Hepatic stellate cell (primary cell): ENCODE measurements at places on chromosomes 6 and 20.

DNA sequence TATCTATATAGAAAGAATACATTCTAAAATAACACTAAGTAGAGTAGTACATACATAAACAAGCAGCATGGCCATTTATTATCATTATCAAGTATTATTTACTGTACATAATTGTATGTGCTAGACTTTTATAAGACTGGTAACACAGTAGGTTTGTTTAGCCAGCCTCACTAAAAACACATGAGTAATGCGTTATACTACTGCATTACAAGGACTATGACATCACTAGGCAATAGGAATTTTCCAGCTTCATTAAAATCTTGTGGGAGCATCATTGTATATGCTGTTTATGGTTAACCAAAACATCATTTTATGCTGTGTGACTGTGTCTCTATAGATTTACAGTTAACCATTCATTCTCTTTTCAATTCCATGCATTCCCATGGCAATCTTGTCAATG lies 131.7 kb upstream of the HDGFL1 start:
- no peak for DNase-seq

DNA sequence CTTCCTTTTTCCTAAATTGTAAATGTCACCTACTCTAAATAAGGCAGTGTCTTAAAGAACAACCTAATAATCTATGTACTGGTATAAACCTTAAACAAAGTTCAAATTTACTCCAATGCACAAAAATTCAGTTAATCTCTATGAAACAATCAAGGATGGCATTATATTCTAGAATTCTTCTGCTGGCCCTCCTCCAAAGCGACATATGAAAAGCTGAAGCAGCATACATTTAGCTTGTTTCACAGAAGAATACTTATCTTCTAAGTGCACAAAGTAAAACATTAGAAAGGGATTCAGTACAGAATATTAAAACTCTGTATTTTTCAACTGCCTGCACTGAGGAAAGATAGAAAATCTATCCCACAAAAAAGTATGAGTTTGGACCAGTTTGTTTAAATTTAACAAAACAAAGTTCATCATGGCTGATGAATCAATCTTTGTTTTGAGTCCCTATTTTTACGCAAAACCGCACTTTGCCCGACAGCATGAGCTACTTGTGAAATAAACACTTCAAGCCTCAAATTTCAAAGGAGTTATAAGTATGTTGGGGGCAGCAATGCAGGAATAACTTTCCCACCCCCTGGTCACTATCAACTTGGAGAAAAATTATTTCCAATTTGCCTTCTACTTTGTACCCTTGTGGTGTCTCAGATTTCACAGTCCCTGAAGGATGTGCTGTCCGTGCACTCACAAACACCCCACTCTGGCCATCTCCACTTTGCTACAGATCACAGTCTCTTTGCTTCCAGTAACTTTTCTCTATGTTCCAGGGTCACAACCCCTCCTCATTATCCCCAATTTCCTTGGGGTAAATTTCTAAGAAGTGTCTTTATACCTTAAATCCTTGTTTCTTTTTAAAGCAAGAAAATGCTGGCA lies 238.2 kb downstream of the PRKN start:
- DNase-seq: no peak

- DNase-seq: no peak
Observed at GRCh38 chr20:49297605-49298530, 20.0 kb upstream of the ZNFX1 start.

GRCh38 chr20:36434383-36434782 lies 106.9 kb upstream of the MYL9 start:
- DNase-seq: no peak

DNA sequence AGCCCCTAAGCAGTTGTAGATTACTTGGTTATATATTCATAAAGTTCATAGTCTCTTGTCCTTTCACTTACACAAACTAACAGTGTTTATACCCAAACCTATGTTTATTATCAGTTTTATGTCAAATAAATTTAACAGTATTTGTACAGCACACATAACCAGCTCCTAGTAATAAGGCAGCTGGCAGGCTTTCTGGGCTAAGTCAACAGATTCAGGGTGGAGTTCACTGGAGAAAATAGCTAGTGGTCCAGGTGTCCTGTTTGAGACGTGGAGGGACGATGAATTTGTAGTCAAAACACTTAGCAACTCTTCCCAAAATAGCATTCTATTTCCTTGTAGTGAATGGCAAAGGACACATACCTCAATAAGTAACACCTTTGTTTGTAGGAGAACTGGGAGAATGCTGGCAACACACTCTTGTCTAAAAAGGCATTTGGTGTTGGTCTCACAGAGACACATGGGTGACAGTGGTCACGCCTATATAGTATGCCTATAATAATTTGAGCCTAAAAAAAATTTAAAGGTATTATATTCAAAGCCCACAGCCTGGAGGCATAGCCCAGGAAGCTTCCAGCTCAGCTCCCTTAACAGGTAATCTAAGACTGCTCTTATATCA lies 156.4 kb upstream of the CARMIL1 start:
- no peak for DNase-seq

- no peak for DNase-seq
Observed at GRCh38 chr6:140058863-140059262, 684.4 kb upstream of the CITED2 start.

DNA sequence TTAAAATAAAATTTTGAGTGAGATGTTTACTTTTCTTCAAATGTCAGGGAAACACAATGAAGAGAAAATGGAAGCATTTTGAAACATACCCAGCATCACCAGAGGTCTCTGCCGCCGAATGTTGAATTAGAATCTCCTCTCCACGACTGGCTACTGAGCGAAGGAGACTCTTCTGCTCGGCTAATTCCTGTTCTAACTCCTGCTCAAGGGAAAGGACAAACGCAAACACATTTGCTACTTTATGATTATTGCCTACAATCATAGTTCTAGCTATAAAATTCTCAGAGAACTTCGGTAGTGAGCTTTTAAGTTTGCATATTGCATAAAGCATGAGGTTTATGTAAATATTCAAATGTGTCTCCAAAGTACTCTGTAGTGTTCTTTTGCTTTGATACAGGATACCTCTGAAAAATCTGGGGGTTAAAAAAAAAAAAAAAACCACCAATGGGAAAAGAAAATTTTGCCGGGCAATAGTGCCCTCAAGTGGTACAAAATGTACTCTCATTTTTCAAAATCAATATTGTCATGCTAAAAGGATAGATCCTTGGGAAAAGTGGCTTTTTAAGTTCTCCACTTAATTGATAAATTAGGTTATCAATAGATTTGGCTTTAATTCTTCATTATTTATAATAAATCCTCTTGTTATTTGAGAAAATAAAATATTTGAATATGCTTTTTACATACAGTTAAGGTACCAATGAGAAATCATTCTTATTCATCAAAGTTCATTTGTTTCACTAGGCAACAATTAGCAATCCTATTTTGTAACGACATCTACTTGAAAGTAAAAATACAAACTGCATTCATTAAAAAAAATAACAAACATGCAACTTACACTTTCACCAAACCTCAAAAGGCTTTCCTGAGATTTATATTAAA lies 369.0 kb downstream of the SYNE1 start:
- no peak for DNase-seq

GRCh38 chr6:43724914-43725642 lies 37.5 kb upstream of the MRPS18A start:
- DNase-seq: no peak

DNA sequence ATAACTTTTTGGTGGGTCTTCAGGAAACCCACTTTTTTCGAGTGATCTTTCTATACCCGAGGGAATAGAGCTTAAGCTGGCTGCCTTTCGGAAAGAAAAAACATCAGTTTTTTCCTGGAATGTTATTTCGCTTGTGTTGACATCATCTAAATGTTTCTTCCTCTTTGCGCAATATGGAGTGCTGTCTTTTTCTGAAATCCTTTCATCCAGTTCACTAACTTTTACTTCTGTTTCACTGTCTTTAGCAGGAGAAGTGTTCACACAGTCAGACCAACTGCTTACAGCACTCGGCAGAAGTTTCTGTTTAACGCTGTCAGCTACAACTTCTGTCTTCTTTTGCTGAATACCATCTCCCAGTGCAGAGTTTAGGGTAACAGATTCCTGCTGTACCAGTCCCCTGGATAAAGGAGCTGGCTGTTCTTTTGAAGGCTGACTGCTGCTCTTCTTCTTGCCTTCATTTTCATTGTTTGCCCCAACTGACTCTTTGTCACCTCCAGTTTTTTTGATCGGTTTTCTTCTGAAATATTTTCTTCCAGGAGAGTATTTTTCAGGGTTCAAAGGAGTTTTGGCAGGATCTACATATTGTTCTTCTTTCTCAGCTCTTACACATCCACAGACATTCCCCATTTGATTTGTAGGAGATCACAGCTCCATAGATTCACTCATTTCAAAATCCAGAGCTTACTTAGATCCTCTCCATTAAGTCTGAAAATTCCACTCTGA lies 50.0 kb upstream of the DST start:
- DNase-seq: no peak

DNA sequence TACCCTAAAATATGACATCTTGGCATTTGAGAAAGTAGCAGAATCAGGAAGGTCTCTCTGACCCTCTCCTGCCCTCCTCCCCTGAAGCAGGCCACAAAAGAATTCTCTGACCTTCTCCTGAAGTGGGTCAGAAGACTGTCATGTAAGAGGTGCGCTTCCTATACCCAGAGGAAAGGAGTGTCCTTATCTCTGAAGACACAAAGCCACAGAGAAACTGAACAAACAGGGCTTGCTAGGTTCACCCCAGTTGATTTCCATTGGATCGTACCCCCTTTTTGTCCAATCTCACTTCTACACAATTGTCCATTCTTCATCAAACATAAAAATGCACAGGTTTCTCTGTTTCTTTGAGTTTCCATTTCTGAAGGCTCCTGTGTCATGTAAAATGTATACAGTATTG lies 272.0 kb upstream of the SOX4 start:
- no peak for DNase-seq

DNA sequence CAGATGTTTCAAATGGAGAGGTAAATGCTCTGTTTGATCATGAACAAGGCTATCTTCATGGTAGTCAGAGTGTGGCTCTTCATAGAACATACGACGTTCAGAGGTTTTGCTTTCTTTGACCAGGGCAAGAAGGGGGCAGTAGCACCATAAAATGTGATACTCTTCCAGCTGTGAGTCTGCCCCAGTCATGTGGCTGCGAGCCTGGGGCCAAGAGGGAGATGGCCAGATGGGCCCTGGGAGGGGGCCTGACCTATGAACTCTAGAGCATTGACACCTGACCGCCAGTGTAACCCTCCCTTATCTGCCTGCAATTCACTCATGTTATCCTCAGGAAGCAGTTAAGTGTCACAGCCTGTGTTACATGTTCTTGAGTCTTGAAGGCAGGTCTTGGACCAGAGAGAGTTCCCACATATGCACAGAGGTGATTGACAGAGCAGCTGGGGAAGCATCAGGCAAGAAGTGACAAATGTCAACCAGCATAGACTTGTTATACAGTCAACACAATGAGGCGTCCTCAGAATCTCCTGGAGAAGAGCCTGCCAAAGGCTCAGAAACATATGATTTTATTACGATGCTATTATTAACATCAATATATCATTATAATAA lies 55.0 kb downstream of the SCML4 start:
- no peak for DNase-seq

DNA sequence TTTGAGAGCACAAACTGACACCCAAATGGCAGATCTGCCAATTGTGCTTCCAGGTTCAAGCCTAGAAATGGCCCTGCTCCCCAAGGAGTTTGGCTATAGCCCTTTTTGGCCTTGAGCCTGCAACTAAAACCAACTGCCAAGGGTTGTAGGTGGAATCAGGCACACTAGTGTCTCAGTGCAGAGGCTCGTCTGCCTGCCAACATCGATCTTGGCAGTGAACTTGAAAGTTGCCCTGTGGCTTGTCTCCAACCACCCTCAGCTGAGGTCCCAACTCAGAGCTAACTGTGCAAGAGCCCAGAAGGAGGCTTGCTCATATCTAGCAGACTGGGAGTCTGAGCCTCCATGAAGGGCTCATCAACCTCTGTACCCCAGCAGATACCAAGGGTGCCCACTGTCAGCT lies 92.7 kb upstream of the GLP1R start:
- DNase-seq: no peak

- DNase-seq: no peak
Observed at GRCh38 chr20:9807136-9807535, 31.7 kb downstream of the PAK5 start.

DNA sequence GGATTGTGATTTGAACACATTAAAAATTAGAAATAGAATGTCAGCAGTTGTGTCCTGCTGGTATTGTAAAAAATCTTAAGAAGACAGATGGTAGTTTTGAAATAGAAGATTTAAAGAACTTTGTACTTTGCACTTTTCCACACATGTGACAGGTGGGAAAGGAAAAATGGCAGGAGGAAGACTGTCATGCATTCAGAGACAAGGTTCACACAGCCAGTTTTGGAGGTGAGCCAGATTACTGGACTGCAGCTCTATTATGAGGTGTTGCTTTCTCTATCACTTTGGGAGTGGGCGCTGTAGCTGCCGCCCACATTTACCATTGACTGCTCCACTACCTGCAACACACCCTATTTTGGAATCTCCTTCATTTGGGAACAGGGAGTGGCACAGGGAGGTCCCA lies 12.1 kb upstream of the NDUFAF4 start:
- DNase-seq: no peak

DNA sequence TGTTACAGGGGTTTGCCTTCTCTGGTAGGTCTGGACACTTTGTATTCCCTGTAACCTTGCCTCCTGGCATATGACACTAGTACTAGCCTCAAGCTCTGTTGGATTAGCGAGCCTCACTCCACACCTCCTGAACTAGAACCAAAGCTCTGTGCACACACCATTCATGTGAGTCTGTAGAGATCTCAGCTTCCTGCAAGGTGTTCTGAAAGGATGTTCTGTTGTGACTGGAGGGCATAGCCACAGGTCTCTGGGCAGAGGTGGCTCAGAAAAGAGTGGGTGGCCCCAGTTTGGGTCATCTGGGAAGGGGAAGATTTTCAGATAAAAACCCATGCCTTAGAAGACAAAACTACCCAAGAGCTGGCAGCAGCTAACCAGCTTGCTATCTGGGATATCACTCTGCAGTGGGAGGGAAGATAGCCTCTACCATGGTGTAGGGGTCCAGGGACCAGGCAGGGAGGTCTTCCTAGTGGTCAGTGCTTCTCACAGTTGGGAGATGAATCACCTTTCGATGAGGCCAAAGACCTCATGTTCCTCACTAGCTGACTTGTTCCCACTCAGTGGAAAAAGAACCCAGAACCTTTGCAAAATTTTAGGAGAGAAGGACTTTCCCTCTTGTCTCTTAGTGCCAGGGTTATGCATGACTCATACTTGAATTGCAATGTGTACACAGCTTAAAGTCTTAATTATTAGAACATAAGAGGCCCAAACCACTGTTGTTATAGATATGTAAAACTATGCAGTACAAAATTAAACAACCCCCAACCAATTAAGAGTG lies 41.4 kb downstream of the HLA-F start:
- DNase-seq: no peak
